ENCODE measurements at places on chromosomes 16 and 17.

DNA sequence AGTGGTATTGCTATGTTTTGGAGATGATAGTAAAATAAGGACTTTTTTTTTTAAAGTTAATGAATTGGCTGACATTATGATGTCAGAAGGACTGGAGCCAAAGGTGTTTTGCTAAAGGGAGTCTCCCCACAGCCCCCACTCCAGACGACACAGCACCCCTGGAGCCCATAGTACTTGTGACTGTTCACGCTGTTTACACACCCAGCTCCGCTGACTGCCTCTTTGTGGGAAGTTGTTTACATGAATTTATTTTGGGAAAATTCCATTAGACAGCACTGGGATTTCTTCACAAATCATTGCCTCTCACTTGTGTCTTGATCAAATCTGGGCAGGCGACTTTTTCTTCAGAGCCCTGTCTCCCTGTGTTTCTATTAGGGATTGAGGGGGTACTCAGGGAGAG lies 108.6 kb downstream of the C17orf67 start:
- DNase-seq, result no peak

- no peak for DNase-seq
Measured at GRCh38 chr16:56767024-56767423, 37.1 kb downstream of the NUP93 start.

GRCh38 chr17:61479493-61480413 lies 27.5 kb downstream of the TBX4 start:
- no peak for DNase-seq

DNA sequence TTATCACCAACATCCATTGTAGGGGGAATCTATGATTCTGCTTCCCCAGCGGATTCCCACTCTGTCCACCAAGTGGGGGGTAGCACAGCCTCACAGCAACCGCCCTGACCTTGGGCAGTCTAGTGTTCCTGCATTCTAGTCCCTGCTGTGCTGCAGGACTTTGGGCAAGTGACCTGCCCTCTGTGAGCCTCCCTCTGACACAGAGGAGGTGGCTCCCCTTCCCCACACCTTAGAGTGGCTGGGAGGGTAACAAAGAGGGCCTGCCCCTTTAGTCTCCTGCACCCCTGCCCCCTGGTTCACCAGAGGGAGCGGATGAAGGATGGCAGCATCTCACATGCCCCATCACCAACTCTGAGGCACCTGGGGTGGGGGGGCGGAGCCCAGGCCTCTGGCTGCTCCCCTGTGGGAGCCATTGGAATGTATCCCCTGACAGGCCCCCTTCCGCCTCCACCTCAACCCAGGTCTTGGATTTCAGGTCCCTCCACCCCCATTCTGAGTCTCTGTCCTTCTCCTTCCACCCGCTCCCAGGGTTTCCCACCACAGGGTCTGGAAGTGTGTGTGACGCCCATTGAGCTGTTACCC lies 10.1 kb downstream of the GAS2L2 start:
- no peak for DNase-seq

DNA sequence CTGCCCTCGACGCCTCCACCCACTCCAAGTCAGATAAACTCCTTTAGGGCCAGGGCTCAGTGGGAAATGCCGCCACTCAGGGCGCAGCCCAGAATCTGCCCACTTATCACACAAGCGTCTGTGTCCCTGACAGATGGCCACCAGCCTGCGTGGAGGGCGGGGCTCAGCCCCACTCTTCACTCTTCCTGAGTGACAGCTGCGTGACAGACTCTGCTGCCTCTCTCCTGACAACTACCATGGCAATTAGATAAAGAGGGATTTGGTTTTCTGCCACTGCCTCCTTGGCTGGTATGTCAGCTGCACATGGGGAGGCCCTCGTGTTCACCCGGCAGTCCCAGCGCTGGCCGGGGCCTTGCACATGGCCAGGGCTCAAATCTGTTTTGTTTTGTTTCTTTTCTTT lies 96.2 kb downstream of the RTN4RL1 start:
- DNase-seq, result no peak

- DNase-seq, result no peak
Measured at GRCh38 chr16:81562174-81562849, 117.7 kb downstream of the CMIP start.

- no peak for DNase-seq
Measured at GRCh38 chr16:10770907-10771306, 27.3 kb downstream of the NUBP1 start.

- no peak for DNase-seq
Measured at GRCh38 chr17:45368651-45369050, 51.8 kb upstream of the MAP3K14 start.

DNA sequence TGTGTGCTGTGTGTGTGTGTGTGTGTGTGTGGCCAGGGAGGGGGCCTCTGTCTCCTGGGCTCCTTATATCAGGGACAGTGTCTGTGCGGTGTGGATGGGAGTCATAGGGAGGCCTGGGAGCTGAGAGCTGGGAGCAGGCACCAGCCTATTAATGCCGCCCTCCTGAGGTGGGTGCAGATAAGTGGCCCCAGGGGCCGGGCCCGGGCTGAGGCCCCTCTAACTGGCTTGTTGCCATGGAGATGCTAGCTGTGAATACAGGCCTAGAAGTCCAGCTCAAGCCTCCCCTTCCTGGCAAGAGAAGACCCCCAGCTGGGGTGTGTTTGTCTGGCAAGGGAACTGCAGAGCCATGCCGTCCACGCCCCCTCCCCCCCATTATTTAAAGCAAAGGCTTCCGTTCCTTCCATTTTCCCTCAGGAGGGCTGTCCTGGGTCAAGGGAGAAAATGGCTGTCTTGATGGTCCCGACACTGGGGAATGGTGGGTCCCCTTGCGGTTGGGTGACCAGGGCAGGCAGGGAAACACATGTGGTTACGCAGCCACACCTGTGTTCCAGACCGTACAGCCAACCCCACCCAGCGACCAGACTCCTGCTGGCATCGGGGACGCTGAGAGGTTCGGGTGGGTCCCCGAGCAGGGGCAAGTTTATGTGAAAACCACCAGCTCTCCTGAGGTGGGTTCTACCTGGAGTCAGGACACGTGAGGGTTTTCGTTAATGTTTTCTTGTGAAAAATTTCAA lies 141.1 kb downstream of the MRM1 start:
- no peak for DNase-seq

- no peak for DNase-seq
Measured at GRCh38 chr16:24900230-24900629, 54.5 kb downstream of the SLC5A11 start.

DNA sequence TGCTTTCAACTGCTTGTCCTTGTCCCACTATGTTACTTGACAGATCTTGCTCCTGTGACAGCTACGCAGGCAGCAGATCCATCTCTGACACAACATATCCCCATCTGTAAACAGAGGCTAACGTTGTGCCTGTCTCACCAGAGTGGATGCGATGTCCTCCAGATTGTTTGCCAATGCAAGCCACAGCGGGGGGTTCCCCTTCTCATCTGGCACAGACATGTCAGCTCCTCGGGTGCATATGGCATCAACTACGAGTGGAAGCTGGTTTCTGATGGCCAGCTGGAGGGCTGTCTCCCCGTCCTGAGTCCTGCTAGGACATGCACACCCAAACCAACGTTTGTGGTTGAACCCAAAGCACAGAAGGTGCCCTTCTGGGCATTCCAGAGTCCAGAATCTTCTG lies 39.0 kb downstream of the CYB5D2 start:
- DNase-seq, result no peak

- DNase-seq, result no peak
Measured at GRCh38 chr16:84357191-84357651, 11.1 kb upstream of the ATP2C2 start.

GRCh38 chr17:72307836-72308235 lies 187.0 kb downstream of the SOX9 start:
- DNase-seq, result no peak

- no peak for DNase-seq
Measured at GRCh38 chr16:48905632-48906505, 295.9 kb upstream of the N4BP1 start.

- DNase-seq, result no peak
Measured at GRCh38 chr16:54067322-54068065, 219.1 kb downstream of the IRX3 start.

GRCh38 chr16:68814516-68814915 lies 28.8 kb upstream of the TANGO6 start:
- DNase-seq, result no peak

DNA sequence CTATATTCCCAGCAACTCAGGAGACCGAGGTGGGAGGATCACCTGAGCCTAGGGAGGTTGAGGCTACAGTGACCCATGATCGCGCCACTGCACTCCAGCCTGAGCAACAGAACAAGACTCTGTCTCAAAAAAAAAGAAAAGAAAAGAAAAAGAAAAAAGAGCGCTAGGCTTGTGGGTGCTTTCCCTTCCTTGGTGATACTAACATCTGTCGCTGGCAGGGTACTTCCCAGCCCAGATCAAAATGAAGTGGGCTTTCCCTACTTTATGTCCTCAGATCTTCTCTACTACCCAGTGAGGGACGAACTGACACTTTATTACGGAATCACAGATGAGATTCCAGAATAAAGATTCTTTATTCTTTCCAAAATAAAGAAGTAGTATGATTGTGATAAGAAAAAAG lies 103.8 kb upstream of the NOL11 start:
- DNase-seq, result no peak

DNA sequence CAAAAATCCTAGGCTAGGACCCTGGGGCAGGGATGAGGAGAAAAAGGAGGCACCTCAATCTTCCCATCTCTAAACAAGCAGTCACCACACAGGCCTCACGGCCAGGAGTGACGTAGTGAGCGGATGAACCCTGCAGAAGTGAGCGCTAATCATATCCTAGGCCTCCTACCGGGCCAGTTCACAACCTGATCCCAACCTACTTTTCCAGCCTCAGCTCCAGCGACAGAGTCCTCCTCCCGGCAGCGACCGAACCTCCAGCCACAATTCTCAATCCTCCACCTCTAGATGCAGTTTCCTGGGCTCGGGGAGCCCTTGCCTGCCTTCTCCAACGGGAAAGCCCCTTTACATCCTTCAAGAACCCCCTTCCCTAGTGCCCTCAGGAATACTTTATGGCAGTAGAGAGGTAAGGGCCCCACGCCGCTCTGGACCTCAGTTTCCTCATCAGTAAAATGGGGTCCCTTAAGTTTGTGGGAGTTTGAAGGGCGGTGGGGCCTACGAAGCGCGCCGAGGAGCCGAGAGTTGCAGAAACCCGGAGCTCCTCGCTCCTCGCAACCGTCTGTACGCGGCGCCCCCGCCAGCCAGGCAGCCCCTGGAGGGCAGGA lies 1.4 kb downstream of the ZNF668 start:
- DNase-seq, result peak; percentile 56

- peak; percentile 85 for DNase-seq
Measured at GRCh38 chr16:72099377-72099818, 5.8 kb downstream of the DHX38 start.

DNA sequence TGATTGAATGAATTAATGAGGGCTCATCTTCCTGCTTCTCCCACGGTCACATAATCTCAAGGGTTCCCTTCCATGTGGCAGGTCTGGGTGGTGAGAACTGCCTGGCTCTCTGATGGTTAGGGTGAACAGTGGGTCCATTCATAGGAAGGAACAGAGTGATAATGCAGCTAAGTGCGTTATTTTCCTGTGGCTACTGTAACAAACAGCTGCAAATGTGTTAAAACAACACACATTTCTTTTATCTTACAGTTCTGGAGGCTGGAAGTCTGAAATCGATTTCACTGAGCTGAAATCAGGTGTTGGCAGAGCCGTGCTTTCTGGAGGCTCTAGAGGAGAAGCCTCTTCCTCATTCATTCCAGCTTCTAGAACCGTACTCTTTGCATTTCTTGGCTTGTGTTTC lies 95.3 kb downstream of the BMERB1 start:
- DNase-seq, result no peak

GRCh38 chr16:7268182-7268581 lies 64.5 kb upstream of the RBFOX1 start:
- DNase-seq, result no peak

DNA sequence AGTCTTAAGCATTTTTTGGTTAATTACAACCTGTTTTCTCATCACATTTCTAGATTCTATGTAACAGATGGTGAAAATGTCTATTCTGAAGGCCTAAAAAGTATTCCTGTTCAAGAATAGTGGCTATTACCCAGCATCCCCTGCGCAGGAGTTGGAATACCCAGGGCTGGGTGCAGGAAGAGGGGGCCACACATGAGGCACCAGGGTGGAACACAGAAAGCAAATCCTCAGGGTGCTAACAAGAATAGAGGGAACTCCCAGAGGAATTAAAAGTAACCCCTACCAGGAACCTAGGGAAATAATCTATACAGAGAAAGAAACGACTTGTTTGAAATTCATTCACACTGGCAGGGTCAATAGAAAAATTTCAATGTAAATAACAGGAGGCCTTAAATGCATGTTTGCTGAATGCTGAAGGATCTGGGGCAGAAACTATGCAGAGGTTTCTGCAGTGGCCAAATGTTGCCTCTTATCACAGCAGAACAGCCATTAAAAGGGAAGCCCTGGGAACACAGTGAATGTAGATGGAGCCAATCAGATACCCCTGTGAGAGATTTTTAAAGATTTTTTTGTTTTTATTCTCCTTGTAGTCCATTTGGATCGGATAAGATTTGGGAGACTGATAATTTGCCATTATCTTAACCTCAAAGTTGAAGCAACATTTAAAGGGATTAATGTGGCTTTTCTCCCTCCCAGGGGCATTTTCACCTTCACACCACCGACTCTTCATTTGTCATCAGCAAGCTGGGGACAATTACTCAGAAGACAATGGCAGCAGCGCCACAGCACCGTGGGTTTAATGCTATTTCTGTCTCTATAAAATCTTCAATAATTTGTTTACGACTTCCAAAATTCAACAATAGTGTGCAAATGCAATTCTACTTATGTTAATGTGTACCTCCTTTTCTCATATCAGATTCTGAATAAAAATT lies 196.0 kb upstream of the PSMD7 start:
- no peak for DNase-seq

DNA sequence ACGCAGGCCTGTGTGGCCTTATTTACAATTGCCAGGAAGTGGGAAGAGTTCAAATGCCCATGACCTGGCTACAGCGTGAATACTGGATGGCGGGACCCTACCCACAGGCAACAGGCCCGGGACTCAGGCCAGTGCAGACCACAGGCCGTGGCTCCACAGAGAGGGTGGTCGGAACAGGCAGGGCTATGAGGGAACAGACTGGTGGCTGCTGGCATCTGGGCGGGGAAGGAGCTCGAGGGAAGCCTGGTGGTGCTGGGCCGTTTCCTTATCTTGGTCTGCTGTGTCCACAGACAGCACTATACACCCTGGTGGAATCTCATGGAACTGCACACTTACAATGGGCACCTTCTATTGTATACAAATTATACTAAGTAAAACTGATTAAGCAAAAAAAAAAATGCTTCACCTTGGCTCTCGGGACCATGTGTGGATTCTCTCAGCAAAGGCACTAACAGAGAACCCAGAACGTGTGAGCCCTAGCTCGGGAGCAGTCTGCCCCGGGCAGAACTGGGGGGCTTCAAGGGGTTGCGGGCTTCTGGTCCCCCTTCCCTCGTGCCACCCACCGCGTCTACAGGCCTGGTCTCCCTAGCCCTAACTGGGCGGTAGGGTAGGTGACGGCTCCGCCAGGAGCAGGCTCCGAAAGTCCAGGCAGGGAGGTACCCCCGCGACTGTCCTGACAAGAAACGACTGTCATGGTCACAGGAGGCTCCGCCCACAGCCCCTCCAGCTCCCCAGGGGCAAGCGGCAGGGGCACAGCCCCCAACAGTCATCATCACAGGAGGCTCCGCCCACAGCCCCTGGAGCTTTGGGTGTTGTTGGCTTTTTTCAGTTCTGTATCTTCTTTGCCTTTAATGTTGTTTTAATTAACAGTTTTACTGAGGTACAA lies 21.8 kb downstream of the CEP131 start:
- DNase-seq, result peak; percentile 88
